SK-N-SH treated with all-trans-retinoic acid at 6 μM for 48 hours (cell line): ENCODE measurements at places on chromosomes 2 and 18.

DNA sequence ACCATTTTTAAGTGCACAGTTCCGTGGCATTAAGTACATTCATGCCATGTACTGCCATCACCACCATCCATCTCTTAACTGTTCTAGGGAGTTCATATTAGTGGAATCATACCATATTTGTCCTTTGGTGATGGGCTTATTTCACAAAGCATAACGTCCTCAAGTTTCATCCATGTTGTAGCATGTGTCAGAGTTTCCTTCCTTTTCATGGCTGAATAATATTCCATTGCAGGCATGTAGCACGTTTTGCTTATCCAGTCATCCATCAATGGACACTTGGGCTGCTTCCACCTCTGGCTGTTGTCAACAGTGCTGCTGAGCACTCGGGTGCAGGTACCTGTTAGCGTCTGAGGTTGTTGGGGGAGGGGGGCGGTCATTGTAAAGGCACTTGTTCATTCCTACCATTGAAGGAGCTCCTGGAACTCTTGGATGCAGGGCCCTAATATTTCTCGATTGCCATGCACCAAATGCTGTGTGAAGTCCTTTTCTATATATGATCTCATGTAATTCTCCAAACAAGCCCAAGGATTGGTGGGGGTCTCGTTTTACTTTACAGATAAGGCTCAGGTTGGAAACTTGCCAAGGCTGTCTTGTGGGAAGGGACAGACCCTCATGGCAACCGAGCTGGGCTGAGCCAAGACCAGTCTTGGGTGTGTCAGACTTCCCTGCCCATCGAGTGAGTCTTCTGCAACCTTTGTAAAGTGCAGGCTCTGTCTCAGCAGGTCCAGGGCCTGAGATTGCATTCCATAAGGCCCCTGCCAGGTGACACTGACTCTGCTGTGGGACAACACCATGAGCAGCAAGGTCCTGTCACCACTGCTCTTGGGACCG, 42.9 kb upstream of the SH3RF3 start:
- ATAC-seq = no peak

GRCh38 chr2:225994748-225995405, 595.4 kb downstream of the NYAP2 start:
- peak; percentile 45 for ATAC-seq

- no peak for ATAC-seq
Measured at GRCh38 chr18:66760559-66760958, 156.7 kb upstream of the CDH19 start.

- ATAC-seq = no peak; the same call in 2 of the 3 replicates
Measured at GRCh38 chr2:217568289-217568971, 434.4 kb downstream of the TNS1 start.

DNA sequence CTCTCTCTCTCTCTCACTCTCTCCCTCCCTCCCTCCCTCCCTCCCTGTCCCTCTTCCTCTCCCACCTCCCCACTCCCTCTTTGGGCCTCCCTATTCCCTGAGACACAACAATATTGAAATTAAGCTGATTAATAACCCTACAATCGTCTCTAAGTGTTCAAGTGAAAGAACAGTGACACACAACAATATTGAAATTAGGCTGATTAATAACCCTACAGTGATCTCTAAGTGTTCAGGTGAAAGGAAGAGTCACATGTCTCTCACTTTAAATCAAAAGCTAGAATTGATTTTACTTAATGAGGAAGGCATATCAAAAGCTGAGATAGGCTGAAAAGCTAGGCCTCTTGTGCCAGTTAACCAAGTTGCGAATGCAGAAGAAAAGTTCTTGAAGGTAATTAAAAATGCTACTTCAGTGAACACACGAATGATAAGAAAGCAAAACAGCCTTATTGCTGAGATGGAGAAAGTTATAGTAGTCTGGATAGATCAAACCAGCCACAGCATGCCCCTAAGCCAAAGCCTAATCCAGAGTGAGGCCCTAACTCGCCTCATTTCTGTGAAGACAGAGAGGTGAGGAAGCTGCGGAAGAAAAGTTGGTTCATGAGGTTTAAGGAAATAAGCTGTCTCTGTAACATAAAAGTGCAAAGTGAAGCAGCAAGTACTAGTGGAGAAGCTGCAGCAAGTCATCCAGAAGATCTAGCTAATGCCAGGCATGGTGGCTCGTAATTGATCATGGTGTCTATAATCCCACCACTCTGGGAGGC, 21.3 kb downstream of the MALT1 start:
- no peak for ATAC-seq

DNA sequence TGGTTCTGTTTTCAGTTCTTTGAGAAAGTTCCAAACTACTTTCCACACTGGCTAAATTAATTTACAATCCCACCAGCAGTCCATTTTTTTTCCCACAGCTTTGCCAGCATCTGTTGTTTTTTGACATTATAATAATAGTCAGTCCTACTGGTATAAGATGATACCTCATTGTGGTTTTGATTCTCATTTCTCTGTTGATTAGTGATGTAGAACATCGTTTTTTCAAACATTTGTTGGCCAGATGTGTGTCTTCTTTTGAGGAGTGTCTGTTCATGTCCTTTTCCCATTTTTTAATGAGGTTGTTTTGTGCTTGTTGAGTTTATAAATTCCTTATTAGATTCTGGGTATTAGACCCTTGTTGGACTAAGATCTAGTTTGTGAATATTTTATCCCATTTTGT, 376.8 kb upstream of the NT5C1B start:
- ATAC-seq = no peak

- ATAC-seq = peak; percentile 85
Measured at GRCh38 chr2:215899141-215900074, 113.9 kb downstream of the MREG start.

- no peak for ATAC-seq
Measured at GRCh38 chr2:9952286-9952737, 819 bp downstream of the GRHL1 start.

DNA sequence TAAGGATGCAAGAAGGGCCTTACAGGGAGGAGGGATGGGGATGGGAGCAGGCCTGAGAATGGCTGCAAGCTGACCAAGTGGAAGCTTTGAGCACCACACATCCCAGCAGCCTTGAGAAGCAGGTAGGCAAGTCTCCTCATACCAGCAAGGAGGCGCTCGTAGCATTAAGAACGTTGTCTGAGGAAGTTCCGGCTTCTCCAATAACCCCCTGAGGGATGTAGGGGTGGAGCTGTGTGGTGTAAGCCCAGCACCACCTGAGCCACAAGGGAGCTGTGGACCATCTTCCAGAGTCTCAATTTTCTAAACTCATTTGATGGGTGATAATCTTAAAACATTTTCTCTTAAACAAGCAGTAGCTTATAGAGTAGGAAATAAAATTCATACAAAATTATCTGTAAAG, 50.6 kb downstream of the ST3GAL5 start:
- ATAC-seq = no peak; the same call in 2 of the 3 replicates

- no peak for ATAC-seq
Measured at GRCh38 chr2:207772081-207772843, 2.6 kb upstream of the FZD5 start.

DNA sequence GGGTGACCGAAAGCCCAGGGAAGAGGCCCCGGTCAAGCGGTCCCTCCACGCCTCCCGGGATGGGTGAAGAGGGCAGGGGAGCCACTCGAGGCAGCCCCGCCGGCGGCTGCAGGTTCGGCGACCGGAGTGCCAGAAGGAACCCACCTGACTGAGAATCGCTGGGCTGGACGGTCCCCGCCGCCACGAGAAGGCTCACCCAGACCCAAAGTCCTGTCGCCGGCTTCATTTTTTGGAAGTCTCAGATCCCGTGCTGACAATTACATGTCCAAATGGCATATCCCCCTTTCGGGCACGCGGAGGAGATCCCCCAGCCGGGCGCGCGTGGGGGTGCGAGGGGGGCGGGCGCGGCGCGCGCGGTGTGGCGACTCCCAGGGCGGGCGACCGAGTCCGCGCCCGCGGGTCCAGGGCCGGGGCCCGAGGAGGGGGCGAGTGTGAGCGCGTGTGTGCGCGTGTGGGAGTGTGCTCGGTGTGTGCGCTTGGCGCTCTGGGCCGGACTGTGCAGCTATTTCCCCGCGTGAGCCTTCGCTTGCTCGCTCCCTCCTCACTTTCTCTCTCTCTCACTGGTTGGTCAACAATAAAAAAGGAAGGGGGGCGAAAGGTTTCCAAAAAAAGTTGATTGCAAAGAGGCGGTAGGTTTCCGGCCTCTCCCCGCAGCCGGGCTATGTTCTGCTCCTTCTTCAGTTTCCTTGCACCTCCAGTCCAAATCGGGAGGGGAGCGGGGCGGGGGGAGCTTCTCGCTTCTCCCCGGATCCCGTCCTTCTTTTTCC, at the start of gene ERBB4:
Gene ERBB4, minus strand, starts transcription at position 498 of the 767 bp plus-strand sequence. Its CDS starts 272 bp downstream, at position 226.
- ATAC-seq = peak; percentile 31

DNA sequence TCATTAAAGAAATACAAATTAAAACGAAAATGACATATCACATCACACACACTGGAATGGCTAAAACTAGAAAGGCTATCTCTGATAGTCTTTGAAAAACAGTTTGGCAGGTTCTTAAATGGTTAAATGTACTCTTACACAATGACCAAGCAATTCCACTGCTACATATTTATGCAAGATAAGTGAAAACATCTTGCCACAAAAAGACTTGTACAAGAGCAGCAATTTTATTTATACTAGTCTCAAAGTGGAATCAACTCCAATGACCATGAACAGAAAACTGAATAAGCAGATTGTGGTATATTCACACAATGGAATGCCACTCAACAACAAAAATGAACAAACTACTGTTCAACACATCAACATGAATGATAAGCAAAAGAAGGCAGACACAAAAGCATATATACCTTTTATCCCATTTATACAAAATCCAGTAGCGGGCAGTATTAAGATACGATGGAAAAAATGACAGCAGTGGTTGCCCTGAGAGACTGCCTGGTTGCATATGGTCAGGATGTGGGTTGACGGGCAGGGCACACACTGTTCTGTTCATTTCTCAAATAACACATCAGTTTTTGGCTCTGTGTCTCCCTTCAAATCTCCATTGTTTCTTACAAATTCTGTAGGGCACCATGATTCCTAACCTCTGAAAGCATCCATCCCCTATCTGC, 25.4 kb downstream of the SP100 start:
- ATAC-seq = peak; percentile 92

GRCh38 chr2:1488851-1489250, 75.6 kb downstream of the TPO start:
- ATAC-seq = no peak

DNA sequence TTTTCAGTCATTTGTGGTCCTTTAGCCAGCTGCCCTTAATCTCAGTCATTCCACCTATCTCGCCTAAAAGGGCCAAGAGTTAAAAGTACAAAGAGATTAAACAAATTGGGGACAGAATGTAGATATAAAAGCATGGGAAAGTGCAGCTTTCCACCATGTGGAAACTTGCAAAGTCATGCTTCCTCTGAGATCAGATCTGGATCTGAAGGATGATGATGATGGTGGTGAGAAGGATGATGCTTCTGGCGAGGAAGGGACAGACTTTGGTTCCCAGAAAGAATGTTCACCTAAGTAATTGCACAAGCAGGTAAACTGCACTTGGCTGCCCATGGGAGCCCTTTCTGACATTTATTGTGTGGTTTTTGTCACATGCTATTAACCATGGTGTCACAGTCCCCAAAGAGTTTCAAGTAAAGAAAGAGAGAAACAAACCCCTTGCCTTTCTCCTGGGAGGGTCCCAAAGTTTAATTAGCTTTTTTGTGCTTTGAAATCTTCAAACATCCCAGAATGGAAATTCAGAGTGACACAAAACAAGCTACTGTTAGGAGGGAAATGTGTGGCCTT, 34.7 kb downstream of the KLF7 start:
- no peak for ATAC-seq

GRCh38 chr18:24094561-24094960, 44.3 kb upstream of the CABYR start:
- no peak for ATAC-seq

DNA sequence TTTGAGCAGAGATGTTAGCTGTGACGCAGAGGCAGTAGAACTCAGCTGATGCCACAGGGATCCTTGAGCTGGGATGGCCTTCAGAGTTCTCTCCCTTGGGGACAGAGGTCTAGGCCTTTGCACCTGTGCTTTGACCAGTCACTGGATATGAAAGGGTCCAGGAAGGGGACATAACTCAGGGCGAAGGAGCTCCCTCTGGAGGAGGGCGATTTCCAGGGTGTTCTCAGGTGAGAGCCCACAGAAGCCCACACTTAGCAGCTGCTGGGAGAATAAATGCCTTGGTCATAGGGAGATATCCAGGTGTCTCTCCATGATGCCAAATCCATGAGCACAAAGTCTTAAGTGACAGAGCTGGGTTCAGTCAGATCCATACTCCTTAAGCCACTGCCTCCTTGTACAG, 369.2 kb downstream of the NYAP2 start:
- ATAC-seq = no peak

DNA sequence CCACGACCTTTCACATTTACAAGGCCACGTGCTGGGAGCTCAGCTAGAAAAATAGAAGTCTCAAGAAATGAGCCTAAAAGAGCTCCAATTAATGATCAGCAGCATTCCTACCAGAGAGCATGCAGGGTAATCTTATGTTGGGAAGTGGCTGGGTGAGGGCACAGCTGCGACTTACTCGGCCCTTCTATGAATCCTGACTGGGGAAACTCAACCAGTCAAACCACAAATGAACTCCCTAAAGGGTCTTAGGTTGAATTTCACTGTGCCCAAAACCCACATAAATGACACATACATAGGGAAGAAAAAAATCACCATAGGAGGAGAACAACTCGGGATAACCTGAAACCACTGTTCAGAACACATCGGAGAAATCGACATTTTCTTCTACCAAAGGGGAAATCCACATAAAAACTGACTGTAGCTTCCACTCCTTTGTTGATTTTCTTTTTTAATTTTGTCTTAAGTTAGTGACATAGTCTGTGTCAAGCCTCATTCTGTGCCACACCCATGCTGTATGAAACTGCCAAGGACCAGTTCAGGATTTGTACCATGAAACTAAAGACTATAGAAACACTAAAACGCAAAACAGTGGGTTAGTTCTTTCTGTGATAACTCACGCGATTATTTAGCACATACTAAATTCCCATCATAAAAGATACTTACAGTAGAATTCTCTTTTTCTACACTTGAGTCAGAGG, 54.7 kb downstream of the UXS1 start:
- no peak for ATAC-seq

GRCh38 chr18:76405681-76406356, 89.2 kb downstream of the ZNF516 start:
- ATAC-seq = peak; percentile 70

GRCh38 chr18:68791801-68792200, 6.1 kb upstream of the CCDC102B start:
- no peak for ATAC-seq
